ENCODE measurements at places on chromosomes 7 and 10.

DNA sequence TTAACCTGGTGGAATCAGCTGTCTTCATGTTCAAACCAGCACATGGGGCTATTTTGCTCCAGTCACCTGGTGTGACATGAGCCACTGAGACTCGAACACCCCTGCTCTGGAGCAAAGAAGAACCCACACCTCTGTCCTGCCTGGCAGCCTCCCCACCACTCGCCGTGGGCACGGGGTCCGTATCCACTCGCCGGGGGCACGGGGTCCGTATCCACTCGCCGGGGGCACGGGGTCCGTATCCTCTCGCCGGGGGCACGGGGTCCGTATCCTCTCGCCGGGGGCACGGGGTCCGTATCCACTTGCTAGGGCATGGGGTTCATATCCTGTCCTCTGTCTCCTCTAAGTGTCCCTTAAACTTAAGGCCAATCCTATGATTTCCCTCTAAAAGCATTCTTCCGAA, 558.7 kb downstream of the PTPRN2 start:
- no peak for DNase-seq

DNA sequence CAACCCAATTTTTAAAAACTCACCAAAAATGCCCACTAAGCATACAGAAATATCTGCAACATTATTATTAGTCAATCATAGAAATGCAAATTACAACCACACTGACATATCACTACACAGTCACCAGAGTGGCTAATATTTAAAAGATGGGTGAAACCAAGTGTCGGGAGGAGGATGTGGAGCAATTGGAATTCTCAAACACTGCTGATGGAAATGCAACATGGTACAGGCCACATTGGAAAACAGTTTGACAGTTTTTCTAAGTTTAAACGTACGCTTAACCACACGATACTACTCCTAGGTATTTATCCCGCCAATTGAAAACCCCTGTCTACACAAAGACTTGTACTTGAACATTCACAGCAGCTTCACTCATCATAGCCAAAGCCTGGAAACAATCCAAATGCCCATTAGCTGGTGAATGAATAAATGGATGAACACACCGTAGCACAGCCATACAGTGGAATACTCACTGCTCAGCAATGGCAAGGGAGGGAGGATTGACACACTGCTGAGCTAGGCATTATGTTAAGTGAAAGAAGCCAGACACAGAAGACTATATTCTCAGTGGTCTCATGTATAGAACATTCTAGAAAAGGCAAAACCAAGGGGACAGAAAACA, 16.3 kb downstream of the GCK start:
- DNase-seq = no peak

DNA sequence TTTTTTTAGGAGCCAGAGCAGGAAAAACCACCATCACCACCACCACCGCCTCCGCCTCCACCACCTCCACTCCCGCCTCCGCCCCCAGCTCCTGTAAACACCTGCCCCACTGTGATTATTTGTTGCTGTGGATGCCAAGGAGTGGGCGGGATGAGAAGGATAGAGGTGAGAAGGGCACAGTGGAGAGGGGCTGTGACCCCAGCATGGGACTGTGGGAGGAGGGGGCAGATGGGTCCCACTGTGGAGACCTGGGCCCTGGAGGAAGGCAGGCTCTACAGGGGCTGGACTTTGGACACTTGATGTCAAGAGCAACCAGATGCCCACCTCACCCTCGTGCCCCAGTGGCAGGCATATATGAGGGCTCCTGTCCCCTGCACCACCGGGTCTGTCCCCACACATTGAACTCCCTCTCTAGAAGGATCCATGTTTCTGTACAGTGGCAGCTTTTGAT, 24.7 kb downstream of the ANTXRL start:
- DNase-seq = no peak

DNA sequence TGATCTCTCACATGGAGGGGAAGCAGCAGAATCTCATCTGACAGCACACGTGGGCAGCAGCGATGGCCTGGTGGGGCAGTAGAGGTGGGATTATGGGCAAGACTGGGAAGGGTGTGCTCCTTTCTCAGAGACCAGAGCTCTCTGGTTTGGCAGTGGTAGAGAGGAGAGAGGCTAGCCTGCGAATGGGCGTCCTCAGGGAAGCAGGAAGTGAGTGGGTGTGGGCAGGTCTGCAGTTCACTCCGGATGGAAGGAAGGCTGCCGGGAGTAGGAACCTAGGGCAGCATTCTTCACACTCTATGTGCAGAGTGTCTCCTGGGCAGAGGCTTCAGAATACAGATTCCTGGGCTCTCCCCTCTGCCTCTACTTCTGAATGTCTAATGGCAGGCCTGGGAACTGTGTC, 162.8 kb upstream of the BMPER start:
- DNase-seq = no peak

GRCh38 chr10:20166096-20166675, 350.0 kb downstream of the PLXDC2 start:
- DNase-seq = no peak

- DNase-seq = no peak
These were observed 103.0 kb upstream of the LSM8 start for GRCh38 chr7:118080947-118081346.

DNA sequence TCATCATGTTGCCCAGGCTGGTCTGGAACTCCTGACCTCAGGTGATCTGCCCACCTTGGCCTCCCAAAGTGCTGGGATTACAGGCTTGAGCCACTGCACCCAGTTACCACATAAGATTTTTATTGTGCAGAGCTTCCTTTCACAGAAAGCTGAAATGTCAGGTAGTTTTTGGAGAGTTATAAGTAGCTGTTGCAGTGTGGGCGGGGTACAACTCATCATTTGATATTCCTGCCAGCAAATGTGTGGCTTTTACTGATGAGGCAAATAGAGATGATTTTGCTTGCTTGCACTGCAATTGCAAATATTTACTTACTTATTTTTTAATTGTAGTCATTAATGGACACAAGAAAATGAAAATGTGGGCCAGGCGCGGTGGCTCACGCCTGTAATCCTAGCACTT, 32.4 kb downstream of the NKX2-3 start:
- DNase-seq = no peak

GRCh38 chr7:115086146-115086841, 164.4 kb downstream of the MDFIC start:
- no peak for DNase-seq

DNA sequence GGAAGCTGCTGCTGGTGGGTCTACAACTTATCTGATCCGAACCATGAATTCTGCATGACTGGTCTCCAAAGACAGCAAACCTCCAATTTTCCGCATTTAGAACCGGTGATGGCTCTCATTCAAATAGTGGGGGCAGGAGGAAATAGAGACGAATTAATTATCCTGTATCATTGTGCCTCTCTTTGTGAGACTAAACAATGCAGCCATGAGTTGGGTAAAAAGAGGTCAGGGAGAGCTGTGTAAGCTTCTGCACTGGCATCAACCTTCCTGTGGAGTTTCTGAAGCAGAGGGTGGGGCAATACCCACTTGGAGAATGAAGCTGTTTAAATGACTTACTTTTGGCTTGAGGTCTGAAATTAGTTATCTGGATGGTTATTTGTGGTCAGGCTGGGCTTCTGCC, 266.4 kb downstream of the SORCS3 start:
- no peak for DNase-seq

DNA sequence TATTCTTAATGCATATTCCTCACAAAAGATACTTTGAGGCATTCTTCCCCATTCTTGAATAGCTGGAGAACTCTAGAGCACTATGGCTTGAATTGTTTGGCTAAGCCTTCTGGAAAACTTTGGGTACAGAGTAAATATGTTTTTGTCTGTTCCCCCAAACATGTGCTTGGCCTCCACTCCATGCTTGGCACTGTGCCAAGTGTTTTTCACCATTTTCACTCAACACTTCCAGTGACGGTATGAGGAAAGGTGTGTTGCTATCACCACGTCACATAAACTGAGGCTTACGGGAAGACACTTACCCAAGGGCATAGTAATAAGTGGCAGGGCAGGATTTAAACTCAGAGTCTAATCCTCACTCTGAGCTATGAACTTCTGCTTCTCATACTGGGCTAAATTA, 318.2 kb downstream of the WDR11 start:
- no peak for DNase-seq

DNA sequence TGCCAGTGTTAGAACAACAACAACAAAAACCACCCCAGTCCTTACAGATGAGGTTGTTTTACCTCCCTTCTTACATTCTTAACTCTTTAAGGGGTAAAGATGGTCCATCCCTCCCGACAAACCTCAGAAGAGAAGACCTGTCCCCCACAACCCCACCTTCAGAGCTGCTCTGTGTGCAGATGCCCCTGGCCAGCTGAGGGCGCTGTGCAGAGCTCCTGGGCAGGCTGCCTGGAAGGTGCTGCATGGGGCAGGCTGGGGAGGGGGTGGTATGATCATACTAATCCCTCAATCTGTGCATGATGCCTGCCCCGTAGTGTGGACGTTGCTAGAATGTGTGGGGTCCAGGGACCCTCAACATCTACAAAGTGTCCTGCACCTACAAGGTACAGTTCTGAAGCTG, 387.1 kb downstream of the INHBA start:
- no peak for DNase-seq

DNA sequence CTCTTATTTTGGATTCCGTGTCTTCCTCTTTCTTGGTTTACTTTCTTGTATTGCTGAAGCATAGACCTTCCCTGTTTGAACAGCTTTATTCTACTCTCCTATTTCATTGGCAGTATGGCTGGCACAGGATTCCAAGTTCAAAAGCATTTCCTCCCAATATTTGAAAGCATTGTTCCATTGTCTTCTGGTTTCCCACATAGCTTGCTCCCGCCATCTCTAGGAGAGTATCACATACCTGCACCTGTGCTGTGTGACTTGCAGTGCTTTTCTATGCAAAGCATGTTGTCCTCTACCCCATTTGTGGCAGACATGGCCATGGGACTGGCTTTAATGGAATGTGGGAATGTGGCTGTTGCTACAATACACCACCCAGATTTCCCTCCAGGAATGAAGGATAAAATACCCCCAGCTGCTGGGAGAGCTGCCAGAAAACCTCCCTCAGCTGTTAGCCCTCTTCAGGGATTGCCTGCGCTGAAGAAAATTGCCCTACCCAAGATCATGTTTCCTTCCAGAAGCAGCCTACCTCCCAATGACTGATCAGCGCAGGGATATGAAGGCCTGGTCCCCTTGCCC, 6.9 kb upstream of the MYOF start:
- no peak for DNase-seq

DNA sequence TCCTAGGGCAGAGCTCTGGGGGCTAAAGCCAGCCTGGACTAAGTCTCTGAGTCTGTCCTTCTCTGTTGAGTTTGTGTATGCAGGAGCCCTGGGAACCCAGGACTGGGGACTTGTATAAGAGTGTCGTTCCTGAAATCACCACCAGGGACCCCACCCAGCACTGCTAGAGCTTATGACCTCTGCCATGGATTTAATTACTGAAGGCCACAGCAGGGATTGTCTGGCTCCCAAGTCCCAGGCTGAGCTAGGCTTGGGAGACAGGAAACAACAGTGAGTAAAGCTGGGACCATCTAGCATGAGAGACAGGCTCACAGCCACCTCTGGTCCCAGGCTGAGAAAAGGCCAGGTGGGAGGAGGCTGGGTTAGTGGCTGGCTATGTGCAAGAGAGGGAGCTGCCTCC, 1.4 kb upstream of the TSPAN15 start:
- peak; percentile 58 for DNase-seq

- no peak for DNase-seq
These were observed 57.2 kb downstream of the PROSER2 start for GRCh38 chr10:11880151-11881029.

- DNase-seq = no peak
These were observed 70.9 kb upstream of the CHST15 start for GRCh38 chr10:124164264-124164663.

DNA sequence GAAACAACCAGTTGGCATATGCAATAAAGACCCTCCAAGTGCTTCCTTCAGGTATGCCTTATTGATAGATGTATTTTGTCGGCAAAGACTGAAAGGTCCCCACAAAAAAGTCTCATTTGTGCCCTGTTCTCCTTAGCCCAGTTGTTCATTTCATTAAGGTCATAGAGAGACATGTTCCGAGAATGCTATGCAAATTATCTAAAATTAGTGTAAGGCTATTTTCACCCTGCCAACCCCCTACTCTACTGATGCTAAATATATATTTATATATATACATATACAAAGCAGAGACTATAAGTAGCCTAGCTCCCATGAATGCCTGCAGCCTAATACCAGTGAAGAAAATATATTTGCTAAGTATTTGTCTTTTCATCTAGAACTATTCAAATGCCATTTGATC, 96.7 kb upstream of the ADO start:
- DNase-seq = no peak

DNA sequence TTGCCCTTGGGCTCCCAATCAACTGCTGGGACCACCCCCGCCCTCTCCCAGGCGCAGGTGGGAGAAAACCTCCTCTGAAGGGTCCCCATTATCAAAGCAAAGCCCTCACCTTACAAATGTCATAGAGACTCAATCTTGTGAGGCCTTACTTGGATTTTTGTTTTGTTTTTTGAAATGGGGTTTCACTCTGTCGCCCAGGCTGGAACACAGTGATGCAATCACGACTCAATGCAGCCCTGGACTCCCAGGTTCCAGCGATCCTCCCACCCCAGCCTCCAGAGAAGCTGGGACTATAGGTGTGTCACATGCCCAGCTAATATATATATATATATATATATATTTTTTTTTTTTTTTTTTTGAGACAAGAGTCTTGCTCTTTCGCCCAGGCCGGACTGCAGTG, 57.5 kb upstream of the WIPI2 start:
- DNase-seq = no peak

- DNase-seq = no peak
These were observed 58.6 kb downstream of the PLXDC2 start for GRCh38 chr10:19874791-19875190.

DNA sequence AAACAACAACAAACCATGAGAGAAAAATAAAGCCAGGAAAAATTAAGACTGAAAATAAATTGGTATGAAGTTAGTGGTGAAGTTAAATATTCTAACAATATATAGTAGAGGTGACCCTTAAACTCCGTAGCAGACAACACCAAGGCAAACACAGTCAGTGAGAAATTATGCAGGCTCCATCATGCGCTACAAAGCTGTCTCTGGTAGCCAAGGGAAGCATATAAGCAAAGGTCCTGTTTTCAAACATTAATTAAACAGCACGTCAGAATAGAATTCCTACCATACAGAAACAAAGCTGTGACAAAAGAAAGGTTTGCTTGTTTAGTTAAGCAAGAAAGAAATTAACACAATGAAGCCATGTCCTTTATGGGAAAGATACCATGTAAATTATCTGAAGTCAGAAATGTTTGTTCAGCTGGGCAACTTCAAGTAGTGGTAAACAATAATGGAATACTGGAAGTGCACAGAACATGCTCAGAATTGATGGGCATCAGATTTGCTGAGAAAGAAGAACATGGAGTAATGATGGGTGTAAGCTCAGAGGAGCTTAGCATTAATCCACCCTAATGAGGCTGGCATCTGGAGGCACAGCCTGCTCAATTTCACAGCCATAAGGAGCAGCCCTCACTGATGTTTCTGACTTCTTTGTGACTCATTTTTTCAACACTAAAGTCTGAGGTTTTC, 75.7 kb downstream of the IGF2BP3 start:
- DNase-seq = no peak

DNA sequence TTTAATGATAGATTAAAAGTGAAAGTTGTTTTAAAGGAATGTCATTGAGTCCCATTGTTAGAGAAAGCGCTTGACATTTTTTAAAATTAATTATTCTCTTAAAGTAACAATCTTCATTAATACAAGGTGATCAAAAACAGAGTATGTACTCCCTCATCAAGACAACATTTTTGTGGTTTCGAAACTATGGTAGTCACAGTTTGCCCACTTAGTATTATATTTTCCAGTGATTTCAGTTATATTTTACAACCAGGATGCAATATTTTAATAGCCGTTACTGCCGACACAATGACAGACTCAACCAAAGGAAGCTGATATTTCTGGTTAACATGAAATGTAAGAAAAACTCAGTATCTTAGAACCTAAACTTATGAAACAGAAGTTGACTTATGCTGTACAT, 31.3 kb downstream of the MKX start:
- DNase-seq = no peak

- DNase-seq = no peak
These were observed 86.5 kb upstream of the GRB10 start for GRCh38 chr7:50869108-50869725.

Data from stimulated activated effector memory CD8-positive, alpha-beta T cell treated with anti-CD3 and anti-CD28 coated beads, Interleukin-12 subunit alpha, Interleukin-12 subunit beta, amount 100 ng/mL, for 72 hours (primary cell).